ENCODE measurements at places on chromosomes 4 and X.
A peak's percentile ranks its signal among the peaks of the same experiment; 100 is the strongest.

DNA sequence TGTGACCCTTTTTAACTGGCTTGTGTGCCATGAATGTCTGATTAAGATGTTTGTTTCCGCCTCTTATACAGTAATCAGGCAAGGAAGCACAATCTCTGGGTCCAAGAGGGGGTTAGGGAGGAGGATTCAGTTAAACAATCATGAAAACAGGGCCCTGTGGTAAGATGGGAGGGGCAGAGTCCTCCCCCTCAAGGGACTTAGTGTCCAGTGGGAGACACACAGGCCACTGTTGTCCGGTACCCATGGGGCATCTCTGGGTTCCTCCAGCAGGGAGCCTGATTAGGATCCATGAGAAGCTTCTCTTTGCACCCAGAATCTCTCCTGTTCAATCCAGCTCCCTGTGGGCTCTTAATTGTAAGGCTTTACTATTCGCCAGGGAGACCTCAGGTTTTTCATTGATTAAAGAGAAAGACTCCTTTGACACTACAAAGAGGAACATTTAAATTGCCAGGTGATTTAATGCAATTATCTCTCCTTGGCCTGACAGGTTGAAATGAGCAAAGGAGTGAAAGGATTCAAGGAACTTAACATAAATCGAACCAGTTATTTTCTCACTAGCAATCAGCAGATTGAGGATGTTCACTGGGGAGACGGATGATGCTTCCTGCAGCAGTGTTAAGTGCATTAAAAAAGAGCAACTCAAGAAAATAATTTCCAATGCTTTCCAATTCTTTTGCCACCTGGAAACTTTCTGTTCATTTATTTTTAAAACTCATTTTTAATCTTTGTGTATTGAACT, 225.4 kb downstream of the PTTG2 start:
- DNase-seq = no peak

DNA sequence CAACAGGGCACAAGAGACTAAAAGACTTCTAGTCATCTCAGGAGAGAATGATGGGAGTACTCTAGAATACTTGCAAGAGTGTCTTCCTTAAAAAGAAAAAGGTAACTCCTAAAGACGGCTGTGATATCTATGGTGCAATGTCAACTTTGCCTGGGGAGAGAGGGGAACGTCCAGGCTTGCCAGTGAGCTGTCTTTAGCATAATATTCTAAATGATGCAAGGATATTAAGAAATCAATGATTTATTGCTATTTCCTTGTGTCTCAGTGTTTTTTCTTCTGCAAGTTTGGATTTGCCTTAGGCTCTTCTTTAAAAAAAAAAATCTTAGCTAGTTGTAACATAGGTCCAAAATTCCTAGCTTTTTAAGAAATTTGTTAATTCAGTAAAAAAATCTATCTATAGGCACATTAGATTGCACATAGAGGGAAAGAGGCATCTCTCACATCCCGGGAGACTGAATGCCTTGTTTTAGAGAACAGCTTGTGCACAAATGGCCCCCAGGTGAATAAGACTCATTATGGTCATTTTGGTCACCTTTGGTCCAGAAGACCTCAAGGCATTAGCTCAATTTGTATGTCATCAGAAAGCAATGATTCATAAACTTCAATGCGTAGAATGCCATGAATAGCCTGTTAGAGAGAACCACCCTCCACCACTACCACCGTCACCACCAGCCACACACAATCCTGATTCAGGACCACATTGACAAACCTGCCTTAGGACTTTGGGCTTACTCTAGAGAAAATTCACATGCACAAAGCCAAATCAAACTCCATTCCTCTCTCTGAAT, 104.1 kb downstream of the PALLD start:
- DNase-seq = no peak

GRCh38 chr4:180809439-180809838, 1433.8 kb upstream of the TENM3 start:
- DNase-seq = peak; percentile 12

DNA sequence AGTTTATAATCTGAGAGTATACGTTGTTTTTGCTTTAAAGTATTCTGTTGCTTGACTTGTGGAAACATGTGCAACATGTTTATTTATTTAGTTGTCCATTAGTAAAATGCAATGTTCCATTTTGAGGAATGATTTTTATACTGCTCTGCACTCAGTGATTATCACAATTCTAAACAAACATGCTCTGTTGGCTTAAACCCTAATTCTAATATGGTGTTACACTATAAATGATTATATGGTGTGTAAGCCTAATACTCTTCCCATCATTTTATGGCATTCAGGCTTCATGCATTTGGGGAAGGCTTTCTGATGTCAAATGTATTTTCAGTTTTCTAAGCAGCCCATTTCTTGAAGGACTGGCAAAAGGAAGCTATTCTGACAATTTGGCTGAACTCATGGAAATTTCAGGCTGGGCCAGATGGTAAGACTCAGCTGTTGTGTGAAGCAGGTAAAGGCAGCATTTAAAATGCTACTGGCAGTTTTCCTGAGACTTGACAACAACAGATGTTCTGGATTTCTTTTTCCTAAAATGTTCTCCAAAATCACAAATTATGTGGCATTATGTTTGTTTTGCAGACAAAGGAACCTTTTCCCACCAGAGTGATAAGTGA, 336.7 kb upstream of the GNPDA2 start:
- no peak for DNase-seq

DNA sequence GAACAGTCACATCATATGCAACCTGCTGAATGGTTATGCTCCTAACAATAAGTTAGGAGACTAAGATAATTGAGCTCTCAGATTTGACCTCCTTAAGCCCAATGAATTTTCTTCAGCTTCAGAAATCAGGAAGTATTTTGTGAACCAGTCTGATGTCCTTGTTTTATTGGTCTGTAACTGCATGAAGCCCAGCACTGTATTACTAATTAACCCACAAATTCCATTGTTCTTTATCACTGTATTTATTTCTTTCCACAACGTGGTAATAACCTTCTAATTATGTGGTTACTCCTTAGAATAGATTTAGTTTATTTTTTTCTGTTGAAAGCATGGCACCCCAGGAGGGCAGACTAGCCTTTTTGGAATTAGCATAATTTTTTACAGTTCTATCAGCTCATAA, 3.9 kb upstream of the MFAP3L start:
- no peak for DNase-seq

- no peak for DNase-seq
Observed at GRCh38 chr4:75087865-75088264, 154.9 kb downstream of the PARM1 start.

DNA sequence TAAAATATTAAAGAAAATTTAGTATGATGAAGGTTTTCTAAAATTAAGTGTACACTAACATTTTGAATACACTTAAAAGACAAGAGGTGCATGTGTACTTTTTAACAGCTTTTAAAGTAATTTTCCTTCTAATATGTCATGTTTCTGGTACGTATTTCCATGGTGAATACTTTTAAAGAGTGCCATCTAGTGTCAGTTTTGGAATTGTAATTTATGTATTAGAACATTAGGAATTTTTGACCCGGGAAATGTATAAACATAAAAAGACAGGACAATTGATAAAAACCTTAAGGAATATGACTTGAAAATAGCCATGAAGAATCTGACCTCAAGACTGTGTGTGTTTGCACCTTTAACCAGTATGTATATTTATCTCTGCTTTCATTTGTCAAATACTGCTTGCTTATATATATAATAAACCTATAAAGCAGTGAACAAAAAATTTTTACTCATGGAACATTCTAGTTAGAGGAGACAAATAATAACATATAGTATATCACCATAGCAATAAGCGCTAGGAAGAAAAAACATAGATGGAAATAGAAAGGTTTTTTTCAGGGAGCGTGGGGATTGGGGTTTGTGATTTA, 7.2 kb downstream of the GSTCD start:
- DNase-seq = peak; percentile 69

- no peak for DNase-seq
Observed at GRCh38 chr4:168879188-168879587, 130.9 kb downstream of the CBR4 start.

- no peak for DNase-seq
Observed at GRCh38 chrX:153974003-153974725, 1.6 kb downstream of the TMEM187 start.

GRCh38 chrX:134184936-134185335, 52.0 kb upstream of the CCDC160 start:
- no peak for DNase-seq

GRCh38 chr4:143538979-143539669, 25.6 kb downstream of the SMARCA5 start:
- DNase-seq = no peak

GRCh38 chr4:168610911-168611530, 114.2 kb downstream of the PALLD start:
- DNase-seq = no peak

DNA sequence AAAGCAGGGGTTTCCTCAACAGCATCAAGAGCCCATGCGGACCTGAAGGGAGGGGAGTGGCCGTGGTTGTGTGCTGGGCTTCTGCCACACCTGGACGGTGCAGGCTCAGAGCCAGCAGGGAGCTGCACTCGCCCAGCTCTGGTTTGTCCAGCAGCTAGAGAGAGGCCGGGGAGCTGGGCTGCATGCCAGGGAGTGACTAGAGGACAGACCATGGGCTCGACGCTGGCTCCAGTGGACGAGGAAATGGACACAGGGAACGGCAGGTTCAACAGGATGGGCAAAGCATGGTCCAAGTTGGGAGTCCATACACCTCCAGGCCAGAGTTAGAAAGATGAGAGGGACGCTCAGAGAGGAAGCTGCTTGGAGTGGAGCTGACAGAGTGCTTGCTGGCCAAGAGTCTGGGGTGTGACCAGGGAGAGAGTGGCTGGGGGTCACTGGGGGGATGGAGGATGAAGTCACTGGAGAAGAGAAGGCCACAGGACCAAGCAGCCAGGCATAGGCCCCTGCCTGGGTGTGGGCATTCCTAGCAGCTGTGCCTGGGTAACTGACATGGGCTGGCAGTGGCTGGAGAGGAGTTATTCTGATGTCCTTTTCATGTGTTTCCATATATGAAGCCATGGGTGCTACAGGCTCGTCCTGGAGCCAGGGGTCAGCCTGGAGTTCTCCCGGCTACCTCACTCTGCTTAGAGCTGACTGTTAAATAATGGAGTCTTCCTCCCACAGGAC, 42.8 kb downstream of the HTT-AS start:
- no peak for DNase-seq

DNA sequence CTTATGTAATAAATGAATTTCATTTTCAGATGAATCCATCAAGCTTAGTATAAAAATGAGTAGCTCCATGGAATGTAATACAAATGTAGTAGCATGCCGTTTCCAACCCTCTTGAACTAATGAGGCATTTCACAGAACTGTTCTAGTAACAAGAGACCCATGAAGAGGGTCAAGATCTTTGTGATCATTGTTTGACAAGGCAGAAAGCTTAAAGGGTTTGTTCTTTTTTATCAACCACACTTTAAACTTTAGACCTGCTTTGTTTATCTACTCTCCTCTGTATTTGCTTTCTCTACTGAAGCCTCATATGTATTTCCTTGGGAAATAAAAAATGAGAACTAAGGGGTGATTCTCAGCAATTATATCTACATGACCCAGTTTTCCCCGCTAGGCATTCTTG, 513.9 kb downstream of the ARAP2 start:
- DNase-seq = no peak

DNA sequence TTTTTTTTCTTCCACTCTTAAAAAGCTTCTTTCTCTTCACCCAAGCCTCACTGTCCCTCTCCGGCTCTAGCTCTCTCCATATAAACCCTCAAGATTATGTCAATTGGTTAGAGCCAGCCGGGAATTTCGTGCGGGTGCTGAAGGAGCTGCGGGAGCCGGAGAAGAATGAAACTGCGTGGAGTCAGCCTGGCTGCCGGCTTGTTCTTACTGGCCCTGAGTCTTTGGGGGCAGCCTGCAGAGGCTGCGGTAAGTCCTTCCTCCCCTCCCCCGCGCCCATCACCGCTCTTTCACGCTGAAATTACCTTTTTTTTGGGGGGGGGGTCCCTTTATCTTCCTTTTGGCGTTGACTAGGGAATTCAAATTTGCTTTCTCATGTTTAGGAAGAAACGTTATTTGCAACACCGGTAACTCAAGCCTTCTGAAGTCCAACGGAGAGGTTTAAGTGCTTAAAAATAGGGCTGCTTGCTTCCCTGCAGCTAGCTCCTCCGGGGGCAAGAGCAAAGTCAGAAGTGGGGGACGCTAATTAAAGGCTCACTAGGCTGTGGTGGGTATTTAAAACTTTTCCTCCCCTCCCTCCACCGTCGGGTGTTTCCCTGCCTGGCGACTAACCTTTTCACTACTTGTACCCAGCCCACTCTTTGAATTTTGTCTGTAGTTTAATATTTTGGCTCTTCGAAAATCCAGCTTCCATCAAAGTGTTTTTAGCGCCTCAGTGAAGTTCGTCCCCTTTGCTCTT, 491 bp downstream of the COL4A5 start:
- no peak for DNase-seq

DNA sequence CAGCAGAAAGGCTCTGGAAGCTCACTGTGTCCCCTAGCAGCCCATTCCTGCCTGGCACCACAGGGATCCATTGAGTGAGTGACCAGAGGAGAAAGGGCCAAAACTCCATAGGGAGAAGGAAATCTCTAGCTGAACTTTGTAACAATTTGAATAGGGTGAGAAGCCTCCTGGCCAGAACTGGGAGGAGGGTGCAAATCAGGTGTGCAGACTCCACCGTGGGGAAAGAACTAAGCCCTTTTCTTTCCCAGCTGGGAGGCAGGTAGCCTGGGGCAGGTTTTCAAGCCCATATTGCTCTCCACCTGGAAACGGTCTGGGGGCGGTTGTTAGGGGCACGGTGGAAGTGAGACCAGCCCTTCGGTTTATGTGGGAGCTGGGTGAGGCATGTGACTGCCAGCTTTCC, 227.2 kb downstream of the SNCA start:
- DNase-seq = no peak

DNA sequence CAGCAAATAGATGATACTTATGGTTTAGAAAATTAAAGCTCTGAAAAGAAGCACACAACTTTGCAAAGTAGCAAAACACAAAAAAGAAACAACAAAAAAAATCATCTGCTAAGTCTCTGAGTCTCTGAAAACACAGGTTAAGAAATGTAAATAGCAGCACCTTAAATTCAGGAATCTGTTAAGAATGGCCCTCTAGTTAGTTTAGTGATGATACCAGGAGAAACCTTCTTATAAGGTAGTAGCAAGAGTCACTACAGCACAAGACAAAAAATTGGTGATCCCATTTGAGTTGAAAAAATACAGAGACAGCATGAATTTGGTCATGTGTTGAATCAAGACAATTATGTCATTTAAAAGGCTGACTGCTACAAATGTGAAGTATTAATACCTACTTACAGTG, 308.2 kb upstream of the ADGRL3 start:
- DNase-seq = no peak

DNA sequence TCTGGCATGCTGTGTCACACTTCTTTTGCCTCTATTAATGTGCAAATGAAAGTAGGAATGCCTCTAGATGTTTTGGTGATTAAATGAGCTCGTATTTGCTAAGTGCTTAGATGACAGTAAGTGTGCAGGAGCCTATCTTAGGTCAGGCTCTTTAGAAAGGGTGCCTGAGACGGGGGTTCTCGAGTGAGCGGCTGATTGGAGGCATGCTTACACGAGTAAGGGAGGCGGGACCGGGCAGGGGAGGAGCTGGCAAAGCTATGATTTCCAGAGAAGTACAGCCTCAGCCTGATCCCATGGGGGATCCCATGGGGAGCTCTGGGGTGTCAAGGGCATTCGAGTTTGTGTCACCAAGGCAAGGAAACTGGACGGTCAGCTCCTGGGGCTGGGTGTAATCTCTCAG, 44.8 kb downstream of the CLDN34 start:
- no peak for DNase-seq
